Inflammatory macrophage (primary cell): ENCODE measurements at places on chromosomes 11 and 22.
A peak's percentile ranks its signal among the peaks of the same experiment; 100 is the strongest.

- DNase-seq: no peak
Observed at GRCh38 chr11:12403122-12403996, 26.0 kb downstream of the PARVA start.

DNA sequence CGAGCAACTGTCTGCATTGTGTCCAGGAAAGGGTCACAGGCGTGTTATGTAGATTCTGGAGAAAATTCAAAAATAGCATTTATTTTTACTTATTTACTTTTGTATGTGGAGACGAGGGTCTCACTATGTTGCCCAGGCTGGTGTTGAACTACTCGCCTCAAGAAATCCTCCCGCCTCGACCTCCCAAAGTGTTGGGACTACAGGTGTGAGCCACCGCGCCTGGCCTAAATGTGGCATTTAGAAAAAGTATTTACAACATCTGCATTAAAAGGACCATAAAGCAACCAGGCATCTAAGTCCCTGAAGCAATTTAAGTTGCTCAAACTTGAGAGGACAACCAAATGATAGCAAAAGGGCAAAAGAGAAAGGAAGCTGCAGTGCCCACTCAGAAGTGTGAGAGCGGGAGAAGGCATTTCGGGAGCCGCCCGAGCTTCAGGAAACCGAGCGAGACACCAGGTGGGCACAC is 595 bp downstream of the TRIM66 start:
- no peak for DNase-seq

DNA sequence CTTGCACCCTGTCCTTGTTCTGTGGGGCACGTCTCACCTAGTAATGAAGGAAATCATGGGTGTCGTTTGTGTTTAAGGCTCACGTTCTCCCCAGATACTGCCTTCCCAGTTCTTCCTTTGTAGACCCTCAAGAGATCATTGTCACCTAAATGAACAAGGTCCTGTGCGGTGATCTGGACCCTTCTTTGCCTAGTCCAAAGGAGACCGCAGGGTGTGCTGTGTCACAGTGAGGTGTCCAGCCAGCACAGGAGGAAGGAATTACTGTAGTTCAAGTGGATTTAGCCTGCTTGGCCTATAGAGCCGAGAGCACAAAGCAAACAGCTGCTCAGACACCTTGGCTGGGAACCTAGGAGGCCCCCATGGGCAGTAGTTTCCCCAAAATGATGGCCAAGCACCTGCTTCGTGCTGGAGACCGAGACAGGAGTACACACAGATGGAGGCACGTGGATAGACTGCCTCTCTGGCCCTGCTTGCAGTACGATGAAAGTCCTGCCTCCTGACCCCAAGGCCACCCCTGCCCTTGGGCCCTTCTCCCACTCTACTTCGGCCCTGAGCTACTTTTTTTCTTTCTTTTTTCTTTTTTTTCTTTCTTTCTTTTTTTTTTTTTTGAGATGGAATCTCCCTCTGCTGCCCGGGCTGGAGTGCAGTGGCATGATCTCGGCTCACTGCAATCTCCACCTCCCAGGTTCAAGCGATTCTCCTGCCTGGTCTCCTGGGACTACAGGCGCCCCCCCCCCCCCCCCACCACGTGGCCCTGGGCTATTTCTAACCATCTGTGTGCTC is 19.4 kb upstream of the PPFIA1 start:
- DNase-seq: no peak

DNA sequence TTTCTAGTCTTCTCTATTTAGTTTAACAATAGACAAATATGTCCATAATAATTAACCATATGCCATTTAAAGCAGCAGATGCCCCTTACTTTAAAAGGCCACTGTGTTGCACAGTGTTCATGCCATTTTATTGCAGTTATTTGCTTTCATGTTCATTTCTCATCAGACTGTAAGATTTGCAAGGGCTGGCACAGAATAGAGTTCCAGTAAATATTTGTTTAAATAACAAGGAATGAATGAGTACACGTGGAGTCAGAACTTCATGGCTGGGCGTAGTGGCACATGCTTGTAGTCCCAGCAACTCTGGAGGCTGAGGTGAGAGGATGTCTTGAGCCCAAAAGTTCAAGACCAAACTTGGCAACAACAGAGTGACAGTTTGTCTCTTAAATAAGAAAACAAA is 1228.6 kb downstream of the LRRC4C start:
- DNase-seq: no peak

DNA sequence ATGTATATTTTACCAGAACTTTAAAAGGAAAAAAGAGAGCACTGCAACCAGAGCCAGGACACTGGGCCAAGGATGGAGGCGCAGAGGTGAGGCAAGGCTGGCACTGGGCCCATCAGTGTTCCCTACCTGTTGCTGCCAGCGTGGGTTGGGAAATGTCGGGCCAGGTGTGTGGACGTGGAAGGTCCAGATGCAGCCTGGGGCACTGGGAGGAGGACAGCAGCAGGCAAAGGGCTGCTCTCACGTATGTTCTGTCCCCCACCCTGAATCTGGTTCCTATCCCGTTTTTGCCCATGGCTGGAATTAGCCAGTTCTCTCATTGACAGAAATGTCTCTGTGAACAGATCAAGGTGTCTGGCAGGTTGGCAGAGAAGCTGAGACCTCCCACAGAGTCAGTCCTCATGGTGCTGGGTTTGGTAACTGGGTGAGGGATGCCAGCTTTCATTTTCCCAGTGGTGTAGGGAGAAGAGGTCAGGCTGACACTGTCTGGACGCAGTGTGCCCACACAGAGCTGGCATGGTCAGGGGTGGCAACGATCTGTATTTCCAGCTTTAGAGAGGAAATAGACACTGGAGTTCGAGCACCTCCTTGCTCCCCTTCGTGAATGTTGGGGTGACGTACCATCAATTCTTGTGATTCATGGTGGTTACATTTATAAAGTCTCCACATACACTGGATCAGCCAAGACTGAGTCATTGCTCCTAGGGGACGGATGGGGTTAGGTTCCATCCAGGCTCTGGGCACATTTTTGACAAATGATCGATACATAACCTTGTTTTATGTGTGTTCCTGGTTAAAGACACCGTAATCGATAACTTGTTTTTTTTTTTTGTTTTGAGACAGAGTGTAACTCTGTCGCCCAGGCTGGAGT is 4.3 kb upstream of the PNPLA3 start:
- no peak for DNase-seq

DNA sequence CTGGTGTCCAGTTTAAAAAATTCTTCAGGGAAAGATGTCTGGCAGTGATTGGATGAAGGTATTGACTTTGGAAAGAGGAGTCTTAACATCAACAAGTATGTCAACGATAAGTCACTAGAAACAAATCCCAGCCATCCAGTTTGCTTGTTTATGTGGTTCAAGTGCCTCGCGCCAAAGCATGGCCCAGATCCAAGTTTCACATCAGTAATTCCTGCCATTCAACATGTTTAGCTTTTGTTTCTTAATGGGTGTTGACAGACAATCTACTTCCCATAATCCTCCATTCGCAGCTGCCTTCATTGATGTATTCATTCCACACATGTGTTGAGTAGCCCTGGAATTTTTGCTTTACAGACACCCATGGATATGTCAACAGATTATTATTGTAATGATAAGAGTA is 77.8 kb downstream of the UBASH3B start:
- peak; percentile 72 for DNase-seq

DNA sequence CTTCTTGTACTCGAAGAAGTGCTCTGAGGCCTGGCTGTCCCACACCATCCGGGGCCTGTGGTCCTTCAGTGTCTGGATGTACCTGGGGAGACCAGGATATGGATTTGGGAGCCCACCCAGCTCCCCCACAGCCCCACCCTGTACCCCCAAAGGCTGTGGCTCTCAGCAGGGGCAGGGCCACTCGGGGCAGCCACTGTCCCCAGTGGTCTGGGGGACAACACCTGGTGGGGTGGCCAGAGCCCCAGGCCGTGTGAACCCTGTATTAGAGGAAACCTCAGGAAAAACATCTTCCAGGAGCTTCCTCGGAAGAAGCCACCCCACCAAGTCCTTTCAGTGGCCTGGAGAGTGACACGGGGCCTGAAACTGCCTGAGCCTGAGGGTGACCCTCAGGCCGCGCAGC is 27.8 kb downstream of the TSPAN4 start:
- DNase-seq: no peak
